ENCODE measurements at places on chromosomes 7 and 10. TPM values are rescaled to one million over a fixed set of nuclear protein-coding genes. Genes with fewer than 3 reads are reported as not detected.

GRCh38 chr7:139284252-139284896, 53.3 kb downstream of the UBN2 start:
- H3K36me3 ChIP-seq, result peaks cover 16% of the 10 kb centered on the region
- H3K4me3 ChIP-seq, result no peak overlapping the region
- DNase-seq, result no peak

DNA sequence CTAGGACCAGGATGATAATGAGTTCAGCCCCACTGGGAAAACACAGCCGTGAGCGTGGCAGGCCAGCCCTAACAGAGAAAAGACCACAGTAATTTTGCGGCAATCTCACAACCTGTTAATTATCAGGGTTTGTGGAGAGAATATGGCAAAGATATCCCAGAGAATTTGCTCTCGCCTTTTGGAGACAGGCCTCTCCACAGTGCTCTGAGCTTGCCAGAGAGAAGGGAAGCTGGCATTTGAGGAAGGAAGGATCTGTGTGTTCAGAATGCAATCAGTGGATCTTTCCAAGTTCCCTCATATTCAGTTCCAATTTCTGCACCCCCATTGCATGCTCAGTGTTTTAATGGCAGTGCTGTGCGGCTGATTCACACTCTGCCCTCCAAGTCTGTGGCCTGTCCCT, 60.2 kb downstream of the PLPP4 start:
- H3K27ac ChIP-seq, result no peak overlapping the region
- no peaks in the 10 kb centered on the region for H3K4me1 ChIP-seq
- DNase-seq, result no peak

- no peak overlapping the region for H3K4me3 ChIP-seq
- no peaks in the 10 kb centered on the region for H3K27me3 ChIP-seq
- H3K36me3 ChIP-seq, result no peaks in the 10 kb centered on the region
- DNase-seq, result no peak
- H3K4me1 ChIP-seq, result no peaks in the 10 kb centered on the region
These were observed 531.8 kb downstream of the KCNMA1 start for GRCh38 chr10:77105761-77106221.

GRCh38 chr10:102778781-102779180, 35.0 kb downstream of the WBP1L start:
- no peak for DNase-seq
- H3K4me1 ChIP-seq, result peaks cover 50% of the 10 kb centered on the region
- no peak overlapping the region for H3K27ac ChIP-seq
- H3K4me3 ChIP-seq, result no peak overlapping the region

DNA sequence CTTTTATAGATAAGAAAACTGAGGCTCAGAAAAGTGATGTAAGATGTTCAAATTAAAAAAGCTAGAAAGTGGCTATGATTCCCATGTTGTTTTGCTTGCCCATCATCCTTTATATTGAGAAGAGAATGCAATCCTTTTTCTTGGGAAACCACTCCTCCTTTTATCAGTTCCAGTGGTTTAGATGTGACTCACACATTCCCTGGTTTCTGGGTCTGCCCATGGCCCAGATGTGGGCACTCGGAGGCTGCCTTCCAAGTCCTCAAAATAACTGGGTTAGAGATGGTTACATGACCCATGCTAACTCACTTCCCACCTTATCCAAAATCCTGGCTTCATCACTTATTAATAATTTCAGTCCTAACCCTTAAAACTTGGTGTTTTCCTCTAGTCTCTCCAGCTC, 550.0 kb downstream of the MDFIC start:
- no peak for DNase-seq
- H3K27ac ChIP-seq, result no peak overlapping the region
- H3K36me3 ChIP-seq, result no peaks in the 10 kb centered on the region
- H3K4me3 ChIP-seq, result no peak overlapping the region
- peaks cover 10% of the 10 kb centered on the region for H3K27me3 ChIP-seq

- no peak for DNase-seq
- H3K27me3 ChIP-seq, result peaks cover 7% of the 10 kb centered on the region
- H3K4me1 ChIP-seq, result no peaks in the 10 kb centered on the region
- no peak overlapping the region for H3K4me3 ChIP-seq
- no peaks in the 10 kb centered on the region for H3K36me3 ChIP-seq
- no peak overlapping the region for H3K27ac ChIP-seq
These were observed 28.4 kb downstream of the BMPER start for GRCh38 chr7:33933611-33934281.

GRCh38 chr7:85162721-85163120, 24.1 kb downstream of the SEMA3D start:
- H3K27me3 ChIP-seq, result no peaks in the 10 kb centered on the region
- no peak for DNase-seq
- H3K4me1 ChIP-seq, result no peaks in the 10 kb centered on the region

GRCh38 chr7:155477476-155477875, 19.5 kb downstream of the EN2 start:
- peaks cover 20% of the 10 kb centered on the region for H3K4me1 ChIP-seq
- peaks cover 67% of the 10 kb centered on the region for H3K27me3 ChIP-seq
- no peak overlapping the region for H3K4me3 ChIP-seq
- no peaks in the 10 kb centered on the region for H3K36me3 ChIP-seq
- H3K27ac ChIP-seq, result no peak overlapping the region

UNCX gene
- total RNA-seq, result not detected

SDK1 gene
- total RNA-seq, result 0.10 TPM

DKK1 gene
- total RNA-seq, result not detected

All from activated CD4-positive, alpha-beta T cell treated with anti-CD3 and anti-CD28 coated beads, Interleukin-2, amount 10 ng/mL, durations not matched to agents 7 days and 5 days (primary cell).